Stimulated activated CD8-positive, alpha-beta memory T cell treated with anti-CD3 and anti-CD28 coated beads, Interleukin-4, amount 100 ng/mL, for 4 hours (primary cell): ENCODE measurements at places on chromosomes 7 and 10.

DNA sequence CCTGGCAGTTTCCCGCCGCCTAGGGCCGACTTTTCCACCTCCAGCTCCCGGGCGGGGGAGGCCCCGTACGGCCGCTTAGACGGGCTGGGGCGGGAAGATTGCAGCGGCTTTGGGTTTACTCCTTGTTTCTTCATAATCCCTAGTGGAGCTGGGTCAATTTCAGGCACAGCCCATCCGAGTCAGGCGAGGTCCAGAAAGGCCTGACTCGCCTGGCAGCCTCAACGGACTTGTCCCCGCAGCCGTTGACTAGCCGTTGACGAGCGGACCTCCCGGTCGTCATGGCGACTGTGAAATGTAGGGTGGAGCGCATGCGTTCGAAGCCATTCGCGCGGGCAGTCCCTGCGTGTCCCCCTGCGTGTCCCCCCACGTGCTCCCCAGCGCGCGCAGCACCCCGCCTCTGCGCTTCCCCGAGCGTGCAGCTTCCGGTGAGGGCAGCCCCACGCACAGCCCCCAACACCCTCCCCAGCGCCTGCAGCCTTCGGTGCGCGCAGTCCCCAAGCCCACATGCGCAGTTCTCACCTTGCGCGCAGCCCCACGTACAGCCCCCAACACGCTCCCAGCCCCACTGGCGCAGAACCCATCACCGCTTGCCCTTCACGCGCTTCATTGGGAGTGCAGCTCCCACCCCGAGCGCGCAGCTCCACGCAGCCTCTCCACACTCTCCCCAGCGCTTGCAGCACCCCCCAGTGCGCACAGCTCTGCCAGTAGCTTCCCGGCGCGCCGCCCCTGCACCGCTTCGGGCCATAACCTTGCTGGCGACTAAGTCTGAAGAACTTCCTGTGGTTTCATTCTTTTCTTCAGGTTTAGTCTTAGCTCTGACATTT, 67.8 kb downstream of the TBX20 start:
- DNase-seq, result no peak

DNA sequence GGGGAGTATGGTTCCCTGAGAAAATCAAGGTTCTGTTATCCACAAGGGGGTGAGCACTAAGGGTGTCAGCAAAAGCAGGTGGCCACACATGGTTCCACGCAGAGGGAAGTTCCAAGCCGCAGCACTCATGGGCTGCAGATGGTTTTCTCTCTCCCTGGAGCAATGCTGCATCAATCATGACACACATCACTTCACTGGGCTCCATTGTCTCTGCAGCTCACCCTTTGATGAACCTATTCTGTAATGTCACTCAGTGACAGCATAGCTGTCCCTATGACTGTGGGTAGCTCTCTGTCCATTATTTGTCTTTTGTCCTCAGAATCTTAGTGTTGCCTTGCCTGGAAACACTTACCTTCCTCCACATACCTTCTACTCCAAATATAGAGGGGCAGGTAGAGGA, 34.8 kb downstream of the LRRC18 start:
- DNase-seq, result no peak

- DNase-seq, result no peak
These were observed 188.9 kb downstream of the BICC1 start for GRCh38 chr10:58701405-58702135.

DNA sequence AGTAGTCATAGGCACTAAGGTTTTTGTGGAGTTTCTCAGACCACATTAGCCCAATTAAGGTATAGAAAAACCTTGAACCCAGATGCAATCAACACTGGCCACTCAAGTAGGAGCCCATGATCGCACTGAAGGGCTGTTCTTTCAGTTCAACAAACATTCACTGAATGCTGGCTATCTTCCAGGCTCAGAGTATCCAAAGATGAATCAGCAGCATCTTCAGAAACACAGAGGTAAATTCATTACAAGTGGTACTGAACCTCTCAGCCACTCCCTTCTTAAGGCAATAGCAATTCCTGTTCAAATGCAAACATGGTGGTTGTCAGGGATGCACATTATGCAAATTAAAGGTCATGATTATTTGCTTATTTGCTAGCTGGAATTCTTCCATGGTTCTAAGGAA, 17.1 kb downstream of the KCNK18 start:
- no peak for DNase-seq

DNA sequence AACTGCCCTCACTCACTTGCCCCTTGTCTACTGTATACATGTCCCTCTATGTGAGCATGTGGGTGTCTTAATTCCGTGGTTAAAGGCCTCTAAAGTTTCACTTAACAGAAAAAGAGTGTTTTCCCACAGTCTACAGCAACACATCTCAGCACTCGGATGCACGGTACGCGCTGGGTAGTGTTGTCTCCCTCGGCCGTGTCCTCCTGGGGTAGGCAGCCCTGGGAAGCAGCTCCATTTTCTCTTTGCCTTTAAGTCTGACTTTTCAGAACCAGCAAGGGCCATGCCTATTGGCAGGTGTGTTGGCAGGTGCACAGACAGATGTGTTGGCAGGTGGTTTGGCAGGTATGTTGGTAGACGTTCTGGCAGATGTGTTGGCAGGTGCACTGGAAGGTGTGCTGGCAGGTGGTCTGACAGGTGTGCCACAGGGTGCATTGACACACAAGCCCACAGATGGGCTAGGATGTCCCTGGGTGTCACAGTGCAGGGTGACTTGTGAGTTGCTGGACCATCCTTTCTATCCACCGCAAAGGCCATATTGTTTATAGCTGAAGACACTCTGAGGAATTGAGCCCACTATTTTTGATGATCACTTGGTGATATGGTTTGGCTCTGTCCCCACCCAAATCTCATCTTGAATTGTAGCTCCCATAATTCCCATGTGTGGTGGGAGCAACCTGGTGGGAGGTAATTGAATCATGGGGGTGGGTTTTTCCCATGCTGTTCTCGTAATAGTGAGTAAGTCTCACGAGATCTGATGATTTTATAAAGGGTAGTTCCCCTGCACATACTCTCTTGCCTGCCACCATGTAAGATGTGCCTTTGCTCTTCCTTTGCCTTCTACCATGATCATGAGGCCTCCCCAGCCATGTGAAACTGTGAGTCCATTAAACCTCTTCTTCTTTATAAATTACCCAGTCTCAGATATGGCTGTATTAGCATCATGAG, 296.9 kb downstream of the TNS3 start:
- no peak for DNase-seq

GRCh38 chr7:37054624-37055241, 330.4 kb upstream of the AOAH start:
- no peak for DNase-seq

DNA sequence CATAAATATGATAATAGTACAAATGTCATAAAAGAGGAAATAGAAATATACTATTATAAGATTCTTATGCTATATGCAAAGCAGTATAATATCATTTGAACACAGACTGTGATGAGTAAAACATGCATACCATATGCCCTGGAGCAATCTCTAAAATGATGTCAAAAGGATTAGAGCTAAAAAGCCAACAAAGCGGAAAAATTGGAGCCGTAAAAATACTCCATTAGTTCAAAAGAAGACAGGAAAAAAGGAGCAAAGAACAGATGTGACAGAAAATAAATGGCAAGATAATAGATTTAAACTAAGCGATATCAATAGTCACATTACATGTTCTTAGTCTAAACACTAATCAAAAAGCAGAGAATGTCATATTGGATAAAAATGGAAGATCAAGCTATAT, 191.0 kb upstream of the PLPP4 start:
- DNase-seq, result no peak

- peak; percentile 25 for DNase-seq
These were observed 118.2 kb downstream of the JAZF1 start for GRCh38 chr7:28062197-28062991.

GRCh38 chr7:157423348-157423747, 86.5 kb downstream of the DNAJB6 start:
- no peak for DNase-seq

DNA sequence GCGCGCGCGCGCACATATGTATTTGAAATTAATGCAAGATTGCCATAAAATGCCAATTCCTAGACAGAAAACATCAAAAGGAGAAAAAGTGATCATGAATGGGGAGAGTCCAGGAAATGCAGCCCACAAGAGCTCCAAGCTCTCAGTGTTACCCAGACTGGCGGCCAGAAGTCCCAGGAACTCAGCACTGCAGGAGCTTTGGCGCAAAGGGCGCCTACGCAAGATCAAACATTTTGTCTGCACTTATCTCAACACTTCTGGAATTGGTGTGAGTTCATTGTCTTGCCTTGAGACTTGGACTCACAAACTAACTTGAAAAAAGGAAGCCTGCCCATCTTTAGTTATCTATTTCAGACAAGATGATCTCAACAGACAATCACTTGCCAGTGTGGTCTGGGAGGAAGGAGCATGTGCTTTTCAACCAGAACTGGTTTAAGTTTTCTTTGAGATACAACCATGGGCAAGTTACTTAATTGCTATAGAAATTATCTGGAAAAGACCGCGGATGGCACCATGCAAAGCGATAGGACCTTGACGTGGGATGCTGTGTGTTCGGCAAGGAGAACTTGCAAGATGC, 77.2 kb downstream of the KIAA1549 start:
- DNase-seq, result no peak

DNA sequence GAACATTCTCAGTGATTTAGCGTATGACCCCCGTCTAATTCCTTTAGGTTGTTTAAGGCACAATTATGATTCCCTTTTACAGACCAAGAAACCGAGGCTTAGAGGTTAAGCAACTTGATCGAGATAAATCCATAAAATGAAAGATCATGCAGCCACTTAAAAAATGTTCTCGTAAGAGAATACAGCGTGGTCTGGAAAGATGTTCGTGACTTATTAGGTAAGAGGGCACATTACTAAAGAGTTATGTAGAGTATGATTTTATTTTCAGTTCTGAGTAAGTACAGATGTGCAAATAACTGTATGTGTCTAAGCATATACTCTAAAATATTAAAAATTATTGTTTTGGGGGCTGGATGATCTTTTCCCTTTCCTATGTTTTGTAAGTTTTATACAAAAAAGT, 575.1 kb downstream of the PARD3 start:
- no peak for DNase-seq

DNA sequence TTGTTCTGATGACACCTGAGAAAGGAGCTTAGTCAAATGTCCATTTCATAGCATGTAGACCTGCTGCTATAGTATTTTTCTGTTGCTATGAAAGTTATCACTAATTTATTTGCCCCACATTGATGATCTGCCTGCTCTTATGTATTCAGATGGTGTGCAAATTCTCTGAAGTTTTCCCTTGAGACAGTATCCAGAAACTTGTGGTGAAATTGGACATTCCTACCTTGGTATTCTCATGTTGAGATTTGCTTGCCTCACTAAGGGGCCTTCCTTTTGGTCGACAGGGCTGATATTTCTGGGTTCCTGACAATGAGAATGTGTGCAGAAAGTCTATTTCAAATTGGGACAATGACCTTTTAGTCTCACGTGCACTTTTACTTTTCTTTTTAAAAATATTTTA, 253.2 kb upstream of the FZD8 start:
- no peak for DNase-seq

GRCh38 chr7:26165950-26166683, 14.1 kb downstream of the NFE2L3 start:
- no peak for DNase-seq

GRCh38 chr7:84647797-84648757, 453.5 kb upstream of the SEMA3A start:
- no peak for DNase-seq

GRCh38 chr10:119358152-119358512, 150.8 kb downstream of the GRK5 start:
- DNase-seq, result no peak

DNA sequence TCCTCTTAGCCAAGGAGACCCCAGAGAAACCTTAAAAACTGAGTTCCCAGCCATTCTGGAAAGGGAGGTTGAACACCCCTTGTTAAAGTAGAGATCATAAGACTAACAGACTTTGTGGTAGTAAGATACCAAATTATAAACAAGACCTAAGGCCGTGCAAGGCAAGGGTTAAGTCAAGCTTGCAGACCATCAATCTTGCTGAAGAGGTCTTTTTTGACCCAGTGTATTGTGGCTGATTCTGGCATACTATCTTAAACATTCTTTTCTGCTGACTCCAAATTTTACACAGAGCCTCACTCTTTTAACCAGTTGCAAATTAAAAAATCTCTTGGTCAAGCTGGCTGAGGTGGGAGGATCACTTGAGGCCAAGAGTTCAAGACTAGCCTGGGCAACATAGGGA, 1.2 kb upstream of the TBRG4 start:
- no peak for DNase-seq

GRCh38 chr7:101868191-101868950, 50.9 kb downstream of the CUX1 start:
- DNase-seq, result no peak

DNA sequence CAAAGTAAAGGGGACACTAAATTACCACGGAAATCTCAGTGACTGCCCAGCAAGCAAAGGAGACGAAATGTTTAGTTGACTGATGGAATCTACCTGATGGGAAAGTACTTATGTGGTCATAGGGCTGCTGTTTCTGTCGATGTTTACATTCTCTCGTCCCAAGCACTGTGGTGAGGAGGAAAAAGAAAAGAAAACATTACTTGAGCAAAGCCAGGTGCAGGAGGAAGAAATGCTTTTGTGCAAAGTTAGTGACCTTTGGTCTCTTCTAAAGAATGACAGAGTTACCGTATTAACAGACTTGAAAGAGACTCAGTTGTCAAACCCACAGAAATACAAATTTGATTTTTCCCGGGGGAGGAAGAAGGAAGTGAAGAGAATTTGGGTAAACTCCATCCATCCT, 43.3 kb upstream of the FMC1 start:
- no peak for DNase-seq

GRCh38 chr7:106773228-106773627, 91.9 kb upstream of the PIK3CG start:
- no peak for DNase-seq

GRCh38 chr10:619710-620109, 69.8 kb downstream of the DIP2C start:
- no peak for DNase-seq

DNA sequence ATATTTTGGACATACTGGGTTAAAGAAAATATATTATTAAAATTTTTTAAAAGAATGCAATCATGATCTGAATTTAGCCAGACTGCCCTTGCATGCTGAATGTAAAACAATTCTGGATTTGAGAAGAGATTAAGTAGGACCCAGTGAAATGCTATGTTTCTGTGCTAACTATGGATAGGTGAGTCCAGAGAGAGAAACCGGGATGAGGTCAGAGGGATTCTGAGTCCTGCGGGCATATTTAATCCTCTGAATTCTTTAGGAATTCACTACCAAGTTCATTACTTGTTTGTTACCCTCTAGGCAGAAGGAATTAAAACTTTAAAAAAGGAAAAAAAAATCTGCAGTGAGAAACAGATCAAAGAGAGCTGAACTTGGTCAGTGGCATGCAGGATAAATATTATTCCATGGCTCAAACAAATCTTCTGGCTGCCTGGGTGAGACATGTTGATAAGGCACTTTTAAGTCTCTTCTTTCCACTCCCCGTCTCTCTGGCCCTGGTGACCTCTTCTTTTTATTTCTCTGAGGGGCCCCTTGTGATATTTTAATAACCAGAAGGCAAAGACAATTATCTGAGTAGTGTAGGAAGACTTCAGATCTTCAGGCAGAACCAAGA, 50.2 kb upstream of the LYZL1 start:
- DNase-seq, result no peak

DNA sequence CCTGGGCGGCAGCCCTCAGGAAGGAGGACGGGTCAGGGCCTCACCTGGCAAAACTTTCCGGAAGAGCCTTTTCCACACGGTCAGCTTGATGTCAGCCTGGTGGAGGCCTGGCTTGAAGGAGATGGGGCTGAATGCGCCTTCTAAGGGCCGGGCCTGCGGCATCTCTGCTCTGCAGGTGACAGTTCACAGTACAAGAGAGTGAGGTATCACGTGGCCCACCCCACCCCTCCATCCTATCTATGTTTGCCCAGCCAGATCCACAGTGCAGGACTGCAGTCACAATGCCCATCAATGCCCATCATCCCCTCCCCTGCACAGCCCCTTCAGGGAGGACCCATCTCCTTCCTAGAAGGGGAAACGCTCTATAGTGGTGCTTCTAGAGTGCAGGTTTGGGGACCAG, 7.9 kb upstream of the NSUN5 start:
- DNase-seq, result no peak
